Endothelial cell (in vitro differentiated cells): ENCODE measurements at places on chromosomes 11 and 22.
A peak's percentile ranks its signal among the peaks of the same experiment; 100 is the strongest.

GRCh38 chr11:73340164-73340563 is 32.1 kb downstream of the ARHGEF17 start:
- no peak for DNase-seq

GRCh38 chr22:22073769-22074561 is 91.4 kb upstream of the TOP3B start:
- DNase-seq: no peak

GRCh38 chr11:32006799-32007388 is 84.0 kb upstream of the RCN1 start:
- peak; percentile 27 for DNase-seq

DNA sequence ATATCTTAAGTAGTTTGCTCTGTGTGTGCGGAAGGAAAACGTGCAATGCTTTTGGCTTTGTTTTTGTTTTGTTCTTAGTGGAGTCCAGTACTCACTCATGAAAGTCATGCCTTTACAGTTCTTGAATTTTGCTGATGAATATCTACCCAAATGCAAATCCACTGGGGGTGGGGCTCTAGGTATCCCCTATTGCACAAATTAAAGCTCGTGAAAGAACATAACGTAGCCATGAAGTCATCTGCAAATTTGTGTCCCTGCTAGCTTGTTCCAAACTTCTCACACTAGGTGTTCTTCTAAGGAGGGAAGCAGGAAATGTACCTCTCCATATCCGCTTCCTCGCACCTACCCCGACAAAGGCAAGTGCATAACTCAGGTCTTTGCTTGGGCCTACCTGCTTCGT is 118.9 kb downstream of the MICAL3 start:
- no peak for DNase-seq

GRCh38 chr11:34623463-34623862 is 2.6 kb downstream of the EHF start:
- DNase-seq: no peak

DNA sequence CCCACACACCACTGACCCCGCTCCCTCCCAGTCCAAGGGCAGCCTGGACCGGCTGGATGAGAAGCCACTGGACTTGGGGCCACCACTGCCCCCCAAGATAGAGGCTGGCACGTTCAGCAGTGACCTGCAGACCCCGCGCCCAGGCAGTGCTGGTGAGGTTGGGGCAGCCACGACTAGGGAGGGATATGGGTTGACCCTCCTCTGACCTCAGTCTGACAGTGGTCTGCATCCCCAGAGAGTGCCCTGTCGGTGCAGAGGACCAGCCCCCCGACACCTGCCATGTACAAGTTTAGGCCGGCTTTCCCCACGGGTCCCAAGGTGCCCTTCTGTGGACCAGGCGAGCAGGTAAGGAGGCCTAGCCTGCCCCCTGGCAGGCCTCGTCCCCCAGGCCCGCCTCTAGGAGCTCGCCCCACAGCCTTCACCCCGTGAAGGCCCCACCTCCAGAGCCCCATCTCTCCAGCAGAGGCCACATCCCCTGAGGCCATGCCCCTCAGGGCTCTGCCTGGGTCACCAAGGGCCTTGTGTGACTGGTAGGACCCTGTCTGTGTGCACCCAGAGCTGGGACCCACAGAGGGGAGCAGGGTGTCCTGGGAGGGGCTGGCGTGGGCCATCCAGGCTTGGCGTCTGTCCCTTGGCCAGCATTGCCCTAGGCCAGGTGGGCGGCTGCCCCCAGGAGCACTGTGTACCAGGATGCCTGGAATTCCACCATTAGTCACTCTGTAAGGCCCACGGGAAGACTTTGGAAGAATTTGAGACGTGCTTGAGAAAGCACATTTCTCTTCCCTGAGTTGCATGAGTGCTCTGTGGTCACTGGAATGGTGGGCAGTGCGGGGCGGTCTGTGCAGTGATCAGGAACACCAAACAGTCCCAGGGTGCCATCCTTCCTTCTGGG is 9.4 kb downstream of the CCDC188 start:
- DNase-seq: no peak

DNA sequence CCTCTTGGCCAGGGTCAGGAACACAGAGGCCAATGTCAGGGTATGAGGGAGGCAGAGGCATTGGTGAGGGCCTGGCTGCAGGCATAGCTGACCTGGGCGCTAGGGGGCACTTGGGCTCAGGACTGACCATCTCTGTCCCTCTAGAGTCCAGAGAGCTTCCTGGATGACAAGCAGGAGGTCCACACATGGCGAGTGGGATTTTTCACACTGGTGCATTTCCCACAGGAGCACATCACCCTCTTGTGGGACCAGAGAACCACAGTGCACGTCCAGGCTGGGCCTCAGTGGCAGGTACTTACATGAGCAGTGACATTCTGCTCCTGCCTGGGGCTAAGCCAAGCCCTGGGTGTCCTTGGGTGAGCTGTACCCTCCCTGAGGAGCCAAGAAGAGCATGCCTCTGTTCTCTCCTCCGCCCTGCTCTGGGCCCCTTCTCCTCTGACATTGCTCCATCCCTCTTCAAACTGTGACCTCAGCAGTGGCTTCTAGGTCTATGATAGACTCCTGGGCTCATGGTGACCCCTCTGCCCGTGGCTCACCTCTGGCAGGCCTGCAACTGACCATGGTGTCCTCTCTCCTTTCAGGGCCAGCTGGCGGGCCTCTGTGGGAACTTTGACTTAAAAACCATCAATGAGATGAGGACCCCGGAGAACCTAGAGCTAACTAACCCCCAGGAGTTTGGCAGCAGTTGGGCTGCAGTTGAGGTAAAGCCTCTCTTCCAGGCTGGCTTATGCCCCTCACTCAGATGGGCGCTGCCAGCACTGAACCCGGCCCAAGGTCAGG is 46.6 kb downstream of the OTOG start:
- DNase-seq: no peak

- no peak for DNase-seq
Observed at GRCh38 chr11:14258221-14258935, 100.6 kb downstream of the RRAS2 start.

DNA sequence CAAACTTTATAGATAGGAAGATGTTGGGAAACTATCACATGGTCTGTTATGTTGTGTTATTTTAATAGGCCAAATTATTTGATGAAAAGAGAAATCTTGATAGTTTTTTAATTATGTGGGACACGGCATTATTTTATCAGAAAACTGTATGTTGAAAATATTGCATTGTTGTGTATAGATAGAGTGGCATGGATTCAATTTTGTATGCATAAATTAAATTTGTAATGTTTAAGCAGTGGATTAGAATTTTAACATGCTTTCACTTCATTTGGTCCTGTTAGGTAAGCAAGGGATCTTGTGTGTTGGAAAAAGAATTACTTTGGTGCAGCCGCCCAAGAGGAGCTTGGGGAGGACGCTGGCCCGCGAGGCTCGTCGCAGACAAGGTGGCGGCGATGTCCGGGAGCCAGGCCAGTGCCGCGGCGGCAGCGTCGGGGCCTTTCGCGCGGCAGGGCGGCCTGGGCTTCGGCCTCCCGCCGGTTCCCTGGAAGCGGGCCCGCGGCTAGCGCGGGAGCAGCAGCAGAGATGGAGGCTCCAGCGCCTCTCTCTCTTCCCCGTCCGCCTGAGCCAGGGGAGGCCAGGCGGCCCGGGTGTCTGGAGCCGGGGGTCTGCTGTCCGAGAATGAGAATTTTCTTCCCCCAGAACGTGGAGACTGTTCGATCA is 82.7 kb downstream of the GGT1 start:
- no peak for DNase-seq
